ENCODE measurements at places on chromosomes 11 and 22.

DNA sequence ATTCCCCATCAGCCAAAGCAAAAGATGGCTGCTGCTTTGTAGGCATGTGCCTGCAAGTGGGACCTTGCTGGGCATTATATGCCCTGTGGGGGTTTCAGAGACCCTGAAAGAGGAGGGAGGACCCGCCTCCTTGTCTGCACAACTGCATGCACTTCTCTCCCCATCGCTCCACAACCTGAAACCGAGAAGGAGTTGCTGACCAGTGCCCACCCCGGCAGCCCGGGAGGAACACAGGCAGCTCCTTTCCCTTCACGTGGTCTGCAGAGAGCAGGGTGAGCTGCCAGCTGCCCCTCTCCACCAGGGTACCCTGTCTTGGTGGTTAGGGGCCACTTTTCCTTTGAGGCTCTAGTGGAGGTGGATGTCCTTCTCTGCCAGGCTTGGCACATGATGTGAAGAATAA is 1.4 kb upstream of the TMEM132A start:
- no peak for DNase-seq

GRCh38 chr11:35855671-35856070 is 88.2 kb upstream of the LDLRAD3 start:
- no peak for DNase-seq

- no peak for DNase-seq
Measured at GRCh38 chr22:25510876-25511275, 53.6 kb upstream of the GRK3 start.

DNA sequence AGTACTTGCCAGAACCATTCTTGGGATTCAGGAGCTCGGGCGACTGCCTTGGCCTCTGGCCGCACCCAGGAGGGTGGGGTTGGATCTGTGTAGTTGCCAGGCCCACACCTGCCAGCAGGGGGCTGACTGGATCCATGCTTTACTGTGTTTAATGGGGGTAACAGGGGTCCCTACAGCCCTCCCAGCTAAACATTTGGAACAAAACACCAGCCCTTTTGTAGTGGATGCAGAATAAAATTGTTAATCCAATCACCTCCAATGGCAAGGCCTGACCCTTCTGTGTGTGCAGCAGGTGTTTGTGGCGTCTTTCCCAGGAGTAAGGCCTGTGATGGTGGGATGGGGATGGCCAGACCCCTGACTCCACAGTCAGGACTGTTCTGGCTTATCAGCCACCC is 22.5 kb downstream of the SUN2 start:
- peak; percentile 25 for DNase-seq

DNA sequence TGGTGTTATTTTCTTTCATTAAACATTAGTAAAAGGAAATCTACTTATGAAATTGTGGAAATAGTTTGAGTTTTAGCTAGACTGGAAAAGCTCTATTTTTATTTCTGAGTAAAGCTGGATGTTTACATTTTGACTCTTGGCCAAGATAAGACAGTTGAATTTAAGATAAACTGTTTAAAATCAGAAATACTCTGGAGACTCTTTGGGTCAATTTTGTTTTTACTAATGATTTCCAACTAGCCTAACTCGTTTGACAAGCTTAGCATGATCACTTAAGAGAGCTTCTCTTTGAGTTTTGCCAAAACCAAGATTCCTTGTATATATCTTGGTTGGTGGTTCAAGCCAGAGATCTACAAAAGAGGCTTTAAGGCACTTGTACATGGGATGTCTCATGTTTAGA is 724.8 kb upstream of the LUZP2 start:
- no peak for DNase-seq

DNA sequence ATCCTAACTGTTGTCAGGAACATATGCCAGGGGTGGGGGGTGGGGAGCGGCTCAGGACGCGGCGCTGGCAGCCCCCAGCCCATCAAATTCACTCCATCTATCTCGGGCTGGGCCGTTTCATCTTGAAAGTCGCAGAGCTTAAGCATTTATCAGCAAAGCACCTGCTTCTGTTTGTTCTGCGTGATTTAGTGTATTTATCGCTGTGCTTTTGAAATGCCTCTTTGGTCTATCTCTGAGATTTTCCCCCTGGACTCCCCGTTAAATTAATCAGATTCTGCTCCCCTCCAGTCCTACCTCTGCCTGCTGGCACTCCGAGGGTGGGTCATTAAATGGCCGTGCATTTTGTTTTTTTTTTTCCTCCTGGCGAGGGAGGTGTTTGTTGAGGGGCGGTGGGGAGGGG is 446.2 kb downstream of the TBC1D22A start:
- no peak for DNase-seq

DNA sequence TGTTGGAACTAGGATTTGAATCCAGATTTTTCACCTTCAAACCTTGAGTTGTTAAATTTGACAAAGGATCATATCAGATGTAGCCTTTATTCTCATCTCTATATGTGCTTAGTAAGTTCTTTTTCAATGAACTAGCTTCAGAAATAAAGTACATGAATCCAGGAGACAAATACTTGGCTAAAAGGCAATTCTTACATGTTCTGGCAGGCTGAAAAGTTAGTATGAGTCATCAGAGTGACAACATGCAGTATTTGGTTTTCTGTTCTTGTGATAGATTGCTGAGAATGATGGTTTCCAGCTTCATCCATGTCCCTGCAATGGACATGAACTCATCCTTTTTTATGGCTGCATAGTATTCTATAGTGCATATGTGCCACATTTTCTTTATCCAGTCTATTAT is 40.4 kb downstream of the BBOX1 start:
- no peak for DNase-seq

GRCh38 chr11:70625582-70626518 is 227.5 kb downstream of the CTTN start:
- DNase-seq, result no peak

GRCh38 chr11:77515063-77515462 is 41.2 kb upstream of the PAK1 start:
- DNase-seq, result no peak

- DNase-seq, result no peak
Measured at GRCh38 chr11:88739524-88739923, 326.3 kb downstream of the GRM5 start.

DNA sequence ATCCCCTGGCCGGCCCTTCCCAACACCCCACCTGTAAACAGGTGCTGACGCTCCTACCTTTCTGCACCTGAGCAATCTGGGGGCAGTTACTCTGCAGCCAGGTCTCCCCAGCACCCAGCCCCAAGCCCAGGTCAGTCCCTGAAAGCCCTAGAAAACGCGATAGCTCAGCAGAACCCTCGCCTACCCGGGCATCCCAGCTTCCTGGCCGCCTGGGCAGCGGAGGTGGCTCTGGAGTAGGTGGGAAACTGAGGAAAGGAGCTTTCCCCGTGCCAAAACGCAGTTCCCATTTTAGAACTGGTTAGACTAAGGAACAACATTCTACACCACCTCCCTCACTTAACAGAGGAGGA is 445 bp downstream of the SYTL2 start:
- DNase-seq, result no peak

GRCh38 chr11:117638911-117639543 is 158.0 kb downstream of the DSCAML1 start:
- DNase-seq, result no peak

- no peak for DNase-seq
Measured at GRCh38 chr22:46619830-46620501, at the start of gene GRAMD4. Gene GRAMD4 (plus strand): TSS chr22:46620386. CDS start chr22:46626800, 6,414 bp downstream.

DNA sequence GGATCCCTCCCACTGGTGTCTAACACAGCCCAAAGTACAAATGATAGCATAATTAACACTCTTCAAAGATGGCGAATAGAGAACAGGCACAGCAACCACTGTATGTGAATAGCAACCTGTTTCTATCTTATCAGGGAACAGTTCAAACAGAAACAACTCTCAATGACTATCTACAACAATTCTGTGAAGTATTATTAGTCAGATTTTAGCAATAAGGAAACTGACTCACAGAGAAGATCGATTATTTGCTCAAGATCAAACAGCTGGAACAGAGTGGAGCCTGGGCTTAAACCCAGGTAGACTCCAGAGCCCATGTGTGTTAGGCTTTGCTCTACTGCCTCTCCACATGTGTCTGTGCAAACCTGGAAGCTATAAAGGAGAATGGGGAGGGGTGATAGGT is 88.7 kb downstream of the C11orf58 start:
- DNase-seq, result no peak

DNA sequence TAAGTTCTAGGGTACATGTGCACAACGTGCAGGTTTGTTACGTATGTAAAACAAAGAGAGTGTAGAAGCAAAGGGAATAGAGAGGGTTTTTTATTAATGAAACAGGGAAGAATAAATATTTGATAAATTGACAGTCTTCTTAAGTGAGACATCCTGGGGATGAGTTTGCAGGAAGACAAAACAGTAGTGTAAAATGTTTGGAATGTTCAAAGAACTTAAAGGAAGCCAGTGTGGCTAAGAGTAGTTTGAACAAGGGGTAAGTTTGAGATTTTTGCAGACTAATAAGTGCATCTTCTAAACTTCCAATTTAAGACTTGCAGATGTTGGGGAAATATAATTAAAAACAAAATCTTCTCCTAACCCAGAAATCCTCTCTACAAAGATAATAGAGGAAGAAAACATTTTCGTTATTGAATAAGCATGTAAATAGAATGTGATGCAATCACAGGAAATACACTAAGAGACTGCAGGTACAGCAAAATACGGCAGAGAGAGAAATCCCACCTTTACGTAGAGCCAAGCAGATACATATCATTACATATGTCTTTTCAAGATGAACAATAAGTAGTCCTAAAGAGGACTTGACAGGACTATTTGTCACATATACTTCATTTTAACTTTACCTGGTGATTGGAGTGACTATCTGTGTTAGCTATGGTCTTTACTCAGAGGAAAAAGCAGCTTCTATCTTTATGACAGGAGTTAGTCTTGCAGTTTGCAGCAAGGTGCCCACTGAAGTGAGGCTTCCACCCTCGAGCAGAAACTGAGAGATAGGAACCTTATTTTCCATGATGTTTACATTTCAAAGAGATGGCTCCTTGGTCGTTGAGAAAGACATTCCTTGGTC is 402.1 kb downstream of the CNTN5 start:
- no peak for DNase-seq

DNA sequence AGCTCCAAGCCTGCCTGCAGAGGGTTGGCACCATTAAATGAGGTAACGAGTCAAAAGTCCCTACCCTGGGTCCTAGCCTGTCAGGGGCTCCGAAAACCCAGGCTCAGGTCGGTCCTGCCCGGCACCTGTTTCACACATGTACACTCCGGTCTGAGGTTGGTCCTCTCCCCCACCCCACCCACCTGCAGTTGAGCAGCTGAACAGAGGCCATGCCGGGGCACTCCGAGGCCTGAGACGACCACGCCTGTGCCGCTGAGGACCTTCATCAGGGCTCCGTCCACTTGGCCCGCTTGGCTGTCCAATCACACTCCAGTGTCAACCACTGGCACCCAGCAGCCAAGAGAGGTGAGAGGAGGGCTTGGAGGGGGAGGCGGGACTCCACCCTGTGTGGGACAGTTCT is 1.6 kb downstream of the TSSC4 start:
- DNase-seq, result no peak

- DNase-seq, result peak; percentile 31
Measured at GRCh38 chr22:40401532-40401931, 31.1 kb downstream of the SGSM3 start.

GRCh38 chr11:100739666-100740065 is 52.6 kb downstream of the ARHGAP42 start:
- no peak for DNase-seq

Measured in stimulated activated CD8-positive, alpha-beta memory T cell treated with anti-CD3 and anti-CD28 coated beads, Interleukin-7, amount 100 ng/mL, for 1 hour (primary cell).